Anterior cingulate cortex (tissue), 58 donors: ENCODE measurements at places on chromosomes 5 and 9.

DNA sequence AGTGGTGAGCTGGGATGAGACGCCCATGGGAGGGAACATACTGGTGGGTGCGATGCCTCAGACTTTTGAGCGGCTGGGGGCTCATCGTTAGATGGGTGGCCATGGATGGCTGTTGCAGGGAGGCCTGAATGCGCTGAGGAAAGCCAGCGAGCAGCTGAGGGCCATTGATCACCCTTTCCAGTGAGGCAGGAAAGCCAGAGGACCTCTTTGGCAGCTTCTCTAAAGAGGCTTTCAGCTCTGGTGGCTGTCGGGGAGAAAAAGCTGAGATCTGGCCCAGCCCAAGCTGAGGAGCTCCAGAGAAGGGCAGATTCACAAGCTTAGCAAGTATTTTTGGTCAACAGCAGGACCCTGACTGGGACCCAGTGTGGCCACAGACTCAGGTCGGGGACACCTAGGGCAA, 13.3 kb upstream of the VAV2 start:
- no peak for DNase-seq

DNA sequence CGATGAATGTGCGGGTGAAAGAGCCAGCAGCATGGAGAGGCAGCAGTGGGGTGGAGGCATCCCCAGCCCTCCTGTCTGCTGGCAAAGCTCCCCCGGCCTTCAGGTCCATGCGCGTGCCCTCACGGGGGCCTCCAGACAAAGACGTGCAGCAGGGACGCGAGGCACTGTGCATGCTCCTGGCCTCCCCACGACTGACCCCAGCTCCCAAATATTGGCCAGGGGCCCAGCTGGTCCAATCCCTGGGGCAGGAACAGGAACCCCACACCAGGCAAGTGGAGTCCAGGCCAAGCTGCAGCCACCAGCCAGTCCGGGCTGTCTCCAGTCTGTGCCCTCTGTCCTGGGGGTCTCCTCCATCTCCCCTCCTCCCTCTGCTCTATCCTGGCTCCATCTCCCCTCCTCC, 33.5 kb upstream of the LRRC14B start:
- DNase-seq: no peak

DNA sequence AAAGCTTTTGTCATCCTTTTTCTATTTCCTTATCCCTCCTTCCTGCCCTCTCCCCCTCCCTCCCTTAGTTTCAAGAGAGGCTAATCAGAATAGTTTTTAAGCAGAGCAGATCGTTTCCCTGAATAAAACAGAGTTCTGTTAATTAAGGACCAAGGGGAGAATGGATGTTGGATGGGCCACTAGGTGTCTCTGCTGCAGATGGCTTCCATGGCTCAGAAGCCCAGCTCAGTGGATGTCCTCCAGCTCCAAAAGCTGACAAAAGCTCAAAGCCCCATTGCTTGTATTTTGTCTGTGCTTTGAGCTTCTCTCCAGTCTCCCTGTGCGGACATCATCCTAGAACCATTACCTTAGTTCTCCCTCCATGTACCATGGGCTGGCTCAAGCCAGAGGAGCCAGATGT, 21.0 kb upstream of the NPR3 start:
- DNase-seq: no peak

DNA sequence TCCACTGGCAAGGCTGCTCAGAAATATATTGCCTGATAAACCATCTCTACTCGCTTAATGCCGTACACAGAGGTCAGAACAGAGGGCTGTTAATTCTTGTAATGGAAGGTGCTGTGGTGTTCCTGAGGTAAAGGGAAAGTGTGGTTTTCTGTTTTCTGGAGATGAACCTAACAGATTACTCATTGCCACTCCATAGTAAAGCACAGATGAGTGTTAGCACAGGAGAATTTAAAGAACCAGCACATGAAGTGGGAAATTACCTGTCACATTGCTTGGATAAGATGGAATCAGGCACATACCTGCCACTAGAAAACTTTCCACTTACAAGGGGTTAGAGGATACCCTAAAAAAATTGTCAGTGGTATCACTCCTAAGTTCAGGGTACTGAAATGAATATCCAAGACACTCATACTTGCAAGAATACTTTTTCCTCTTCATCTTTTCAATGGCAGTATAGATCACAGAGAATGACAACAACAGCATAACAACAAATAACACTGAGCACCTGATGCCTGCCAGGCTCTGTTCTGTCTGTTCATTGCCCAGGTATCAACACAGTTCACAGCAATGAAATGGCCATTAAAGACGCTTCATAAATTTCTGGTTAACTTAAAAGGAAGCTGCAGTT, 152.9 kb upstream of the GNA14 start:
- DNase-seq: no peak

GRCh38 chr5:176883700-176884570, 15.2 kb downstream of the HK3 start:
- no peak for DNase-seq

DNA sequence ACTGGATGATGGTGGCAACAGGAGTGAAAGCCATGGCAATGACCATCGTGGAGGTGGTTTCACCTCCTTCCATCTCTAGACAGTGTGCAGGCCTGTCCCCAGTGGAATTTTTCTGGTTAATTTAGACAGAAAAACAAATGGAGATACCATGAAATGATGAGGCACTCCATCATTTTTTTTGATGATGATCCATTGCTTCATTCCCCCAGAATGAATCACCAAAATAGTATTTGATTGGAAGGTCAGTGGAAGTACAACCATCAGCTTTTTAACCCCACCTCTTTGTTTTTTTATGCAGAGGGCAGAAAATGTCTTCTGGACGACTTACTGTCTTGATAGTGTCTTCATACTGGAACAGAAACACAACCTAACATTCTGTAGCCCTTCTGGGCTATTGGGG, 42.6 kb upstream of the ADRA1B start:
- no peak for DNase-seq

DNA sequence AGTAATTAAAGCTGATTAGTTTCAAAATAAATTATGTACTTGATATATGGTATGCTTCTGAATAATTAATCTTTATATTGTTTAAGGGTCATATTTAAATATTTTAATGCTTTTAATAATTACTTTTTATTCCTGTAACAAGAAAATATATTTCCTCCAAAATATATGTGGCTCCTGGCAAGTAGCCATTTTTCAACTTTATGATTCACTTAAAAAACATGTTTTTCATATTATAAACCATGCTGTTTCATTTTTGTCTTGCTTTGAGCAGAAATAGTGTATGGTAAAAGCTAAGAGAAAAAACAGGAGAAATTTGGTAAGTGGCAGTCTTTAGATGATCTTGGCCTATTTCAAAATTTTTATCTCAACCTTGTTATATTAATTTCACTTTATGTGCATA, 14.6 kb downstream of the SPATA9 start:
- DNase-seq: no peak

- DNase-seq: no peak
These were observed 276.1 kb downstream of the ARRDC3 start for GRCh38 chr5:91106842-91107511.

GRCh38 chr5:170701334-170701733, 82.2 kb upstream of the GABRP start:
- DNase-seq: no peak

- DNase-seq: no peak
These were observed 4.1 kb downstream of the CCDC127 start for GRCh38 chr5:213803-214395.

DNA sequence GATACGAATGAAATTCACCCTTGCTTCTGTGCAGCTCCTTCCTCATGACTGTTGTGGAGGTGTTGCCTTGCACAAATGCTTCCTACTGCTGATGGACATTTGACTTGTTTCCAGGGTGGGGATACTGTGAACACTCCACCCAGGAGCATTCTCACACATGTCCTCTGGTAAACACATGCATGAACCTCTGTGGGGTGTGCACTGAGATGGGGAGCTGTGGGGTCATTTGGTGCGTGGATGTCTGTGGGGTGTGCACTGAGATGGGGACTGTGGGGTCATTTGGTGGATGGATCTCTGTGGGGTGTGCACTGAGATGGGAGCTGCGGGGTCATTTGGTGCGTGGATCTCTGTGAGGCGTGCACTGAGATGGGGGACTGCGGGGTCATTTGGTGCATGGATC, 72.9 kb upstream of the IRX4 start:
- no peak for DNase-seq

GRCh38 chr5:74786851-74787250, 19.8 kb downstream of the NSA2 start:
- no peak for DNase-seq
